ENCODE measurements at places on chromosomes 11 and 22.

GRCh38 chr11:11407763-11408084 lies 54.7 kb upstream of the CSNK2A3 start:
- DNase-seq: no peak

- DNase-seq: no peak
Observed at GRCh38 chr11:116333001-116333535, 439.7 kb downstream of the BUD13 start.

DNA sequence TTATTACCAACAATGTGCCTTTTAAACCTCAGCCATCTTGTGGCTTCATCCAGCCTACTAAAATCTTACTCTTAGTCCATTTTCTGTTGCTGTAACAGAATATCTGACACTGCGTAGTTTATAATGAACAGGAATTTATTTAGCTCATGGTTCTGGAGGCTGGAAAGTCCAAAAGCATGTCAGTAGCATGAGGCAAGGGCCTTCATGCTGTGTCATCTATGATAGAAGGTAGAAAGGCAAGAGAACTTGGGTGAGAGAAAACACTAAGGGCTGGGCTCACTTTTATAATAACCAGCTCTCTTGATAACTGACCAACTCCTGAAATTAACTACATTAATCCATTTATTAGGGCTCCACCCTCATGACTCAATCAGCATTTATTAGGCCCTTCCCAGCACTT lies 13.5 kb downstream of the BTBD10 start:
- DNase-seq: no peak

- DNase-seq: no peak
Observed at GRCh38 chr11:119505861-119506260, 82.9 kb upstream of the THY1 start.

All from stimulated activated CD4-positive, alpha-beta T cell treated with anti-CD3 and anti-CD28 coated beads, Interleukin-4, amount 100 ng/mL, for 24 hours (primary cell).